ENCODE measurements at places on chromosomes 1 and 21. TPM values are rescaled to one million over a fixed set of nuclear protein-coding genes. Genes with fewer than 3 reads are reported as not detected.

- peak; percentile 14 for DNase-seq
Observed at GRCh38 chr1:67367370-67368045, 59.8 kb downstream of the IL12RB2 start.

- DNase-seq = peak; percentile 58
Observed at GRCh38 chr1:2587071-2587859, 688 bp downstream of the PRXL2B start.

The RYR2 gene
- 7.0 TPM for total RNA-seq

DNA sequence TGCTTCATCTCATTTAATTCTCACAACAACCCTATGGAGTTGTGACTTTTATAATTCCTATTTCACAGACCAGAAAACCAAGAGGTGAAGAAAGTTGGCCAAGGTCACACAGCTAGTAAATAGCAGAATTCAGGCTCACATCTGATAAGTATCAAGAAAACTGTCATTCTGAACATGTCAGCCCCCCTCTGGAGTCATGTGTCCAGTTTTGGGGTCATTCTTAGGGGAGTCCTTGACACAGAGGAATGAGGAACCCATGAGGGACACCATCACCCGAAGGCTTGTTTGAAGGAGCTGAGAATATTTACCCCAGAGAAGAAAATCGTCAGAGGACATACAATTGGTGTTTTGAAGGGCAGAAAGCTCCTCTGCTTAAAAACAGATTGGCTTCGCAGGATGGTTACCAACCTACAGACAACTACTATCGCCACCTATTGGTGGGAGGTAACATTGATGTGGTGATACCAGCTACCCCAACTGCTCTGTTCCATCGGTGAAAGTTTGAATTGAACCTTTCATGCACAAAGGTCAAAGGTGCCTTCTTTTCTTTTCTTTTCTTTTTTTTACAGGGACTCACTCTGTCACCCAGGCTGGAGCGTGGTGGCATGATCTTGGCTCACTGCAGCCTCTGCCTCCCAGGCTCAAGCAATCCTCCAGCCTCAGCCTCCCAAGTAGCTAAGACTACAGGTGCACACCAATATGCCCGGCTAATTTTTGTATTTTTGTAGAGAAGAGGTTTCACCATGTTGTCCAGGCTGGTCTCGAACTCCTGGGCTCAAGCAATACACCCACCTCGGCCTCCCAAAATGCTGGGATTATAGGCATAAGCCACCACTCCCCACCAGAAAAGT lies 31.3 kb downstream of the NCMAP start:
- peak; percentile 39 for DNase-seq

DNA sequence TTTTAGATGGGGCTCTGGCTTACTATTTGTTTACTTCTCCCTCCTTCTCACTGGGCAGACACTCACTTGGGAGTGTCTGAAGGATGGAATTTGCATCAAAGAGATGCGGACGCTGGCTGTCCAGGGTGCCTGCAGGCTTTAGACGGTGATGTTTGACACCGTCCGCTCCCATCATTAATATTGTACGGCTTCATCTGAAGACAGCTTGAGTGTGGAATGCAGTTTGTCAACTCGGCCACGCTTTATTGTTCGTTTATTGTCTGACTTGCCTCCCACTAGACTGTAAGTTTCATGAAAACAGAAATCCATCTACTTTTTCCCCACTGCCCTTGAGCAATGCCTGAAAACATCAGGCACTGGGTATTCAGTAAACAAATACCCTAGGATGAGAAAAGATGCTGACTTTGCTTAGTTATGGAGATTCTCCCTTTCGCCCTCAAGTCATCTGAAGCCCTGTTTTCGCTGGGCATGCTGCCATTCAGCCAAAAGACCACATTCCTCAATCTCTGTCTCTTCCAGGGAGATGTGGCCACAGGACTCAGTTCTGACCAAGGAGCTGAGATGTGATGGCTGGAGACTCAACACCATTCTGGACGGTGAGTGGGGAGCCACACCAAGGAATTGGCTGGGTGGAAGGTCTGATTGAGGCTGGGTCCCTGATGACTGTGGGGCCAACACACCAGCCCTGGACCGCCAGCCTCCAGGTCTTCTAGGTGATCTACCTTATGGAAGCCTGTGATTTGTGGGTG lies 87.6 kb downstream of the BCAR3 start:
- no peak for DNase-seq

- DNase-seq = no peak
Observed at GRCh38 chr1:62064829-62065407, 129.7 kb upstream of the L1TD1 start.

GRCh38 chr1:105485207-105485606 lies 1571.3 kb upstream of the PRMT6 start:
- no peak for DNase-seq

GRCh38 chr1:161225534-161226319 lies at the start of gene TOMM40L:
TSS of gene TOMM40L (plus strand) at chr1:161226060. CDS start at chr1:161226490, 430 bp downstream.
- peak; percentile 90 for DNase-seq

GRCh38 chr1:8094481-8095241 lies 68.6 kb upstream of the ERRFI1 start:
- peak; percentile 34 for DNase-seq

- no peak for DNase-seq
Observed at GRCh38 chr1:185284533-185285276, 32.3 kb downstream of the IVNS1ABP start.

GRCh38 chr1:172447641-172448040 lies 3.8 kb upstream of the PIGC start:
- DNase-seq = no peak

The TMOD4 gene
- total RNA-seq = not detected

GRCh38 chr1:78069784-78070183 lies 24.0 kb downstream of the GIPC2 start:
- DNase-seq = no peak

- DNase-seq = no peak
Observed at GRCh38 chr1:78045563-78045925, 222 bp upstream of the GIPC2 start.

The EVI5 gene
- 14.1 TPM for total RNA-seq

The LCE6A gene
- total RNA-seq = not detected

GRCh38 chr1:86352086-86352485 lies 44.0 kb downstream of the ODF2L start:
- DNase-seq = no peak

- DNase-seq = no peak
Observed at GRCh38 chr1:97351846-97352245, 569.0 kb downstream of the DPYD start.

The LCE3D gene
- not detected for total RNA-seq

The MEGF6 gene
- 18.3 TPM for total RNA-seq

DNA sequence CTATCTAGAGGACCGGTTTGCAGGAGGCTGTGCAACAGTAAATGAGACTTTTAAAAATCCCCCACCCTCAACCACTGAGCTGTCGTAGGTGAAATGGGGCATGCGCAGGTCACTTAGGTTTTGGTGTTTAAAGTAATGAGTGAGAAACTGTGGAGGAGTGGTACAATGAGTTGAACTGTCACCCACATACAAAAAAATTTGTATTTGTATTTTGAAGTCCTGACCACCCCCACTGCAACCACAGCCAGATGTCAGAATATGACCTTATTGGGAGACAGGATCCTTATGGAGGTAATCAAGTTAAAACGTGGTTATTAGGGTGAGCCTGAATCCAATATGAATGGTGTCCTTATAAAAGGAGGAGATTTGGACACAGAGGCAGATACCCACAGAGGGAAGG lies 1.6 kb upstream of the IRF6 start:
- no peak for DNase-seq

The OXCT2 gene
- total RNA-seq = 10.8 TPM

- no peak for DNase-seq
Observed at GRCh38 chr1:210344706-210345105, 16.0 kb downstream of the HHAT start.

The NPHS2 gene
- not detected for total RNA-seq

GRCh38 chr1:58082596-58082995 lies 463.9 kb downstream of the OMA1 start:
- no peak for DNase-seq

The DTL gene
- total RNA-seq = not detected

GRCh38 chr1:231020139-231020601 lies 19.9 kb downstream of the FAM89A start:
- DNase-seq = no peak

- no peak for DNase-seq
Observed at GRCh38 chr1:94326329-94326728, 88.9 kb upstream of the ARHGAP29 start.

- DNase-seq = no peak
Observed at GRCh38 chr1:10629816-10630571, 155.2 kb downstream of the PEX14 start.

The CRNN gene
- not detected for total RNA-seq

DNA sequence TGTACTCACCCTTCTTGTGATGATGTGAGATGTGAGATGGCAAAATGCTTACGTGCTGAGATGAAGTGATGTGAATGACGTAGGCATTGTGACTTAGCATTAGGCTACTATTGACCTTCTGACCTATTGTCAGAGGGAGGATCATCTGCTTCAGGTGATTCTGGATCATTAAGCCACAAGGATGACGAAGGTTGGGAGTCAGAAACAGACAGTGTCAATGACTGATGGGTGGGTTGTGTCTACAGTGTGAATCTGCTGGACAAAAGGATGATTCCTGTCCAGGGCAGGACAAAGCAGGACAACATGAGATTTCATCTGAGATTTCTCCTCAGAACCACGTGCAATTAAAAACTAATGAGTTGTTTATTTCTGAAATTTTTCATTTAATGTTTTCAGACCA lies 129.0 kb downstream of the GABPA start:
- no peak for DNase-seq

Data from transverse colon (tissue), 4 donors.